NB4 (cell line): ENCODE measurements at places on chromosomes 2 and 18.

- DNase-seq, result no peak
Observed at GRCh38 chr2:140273408-140273807, 1493.2 kb upstream of the NXPH2 start.

DNA sequence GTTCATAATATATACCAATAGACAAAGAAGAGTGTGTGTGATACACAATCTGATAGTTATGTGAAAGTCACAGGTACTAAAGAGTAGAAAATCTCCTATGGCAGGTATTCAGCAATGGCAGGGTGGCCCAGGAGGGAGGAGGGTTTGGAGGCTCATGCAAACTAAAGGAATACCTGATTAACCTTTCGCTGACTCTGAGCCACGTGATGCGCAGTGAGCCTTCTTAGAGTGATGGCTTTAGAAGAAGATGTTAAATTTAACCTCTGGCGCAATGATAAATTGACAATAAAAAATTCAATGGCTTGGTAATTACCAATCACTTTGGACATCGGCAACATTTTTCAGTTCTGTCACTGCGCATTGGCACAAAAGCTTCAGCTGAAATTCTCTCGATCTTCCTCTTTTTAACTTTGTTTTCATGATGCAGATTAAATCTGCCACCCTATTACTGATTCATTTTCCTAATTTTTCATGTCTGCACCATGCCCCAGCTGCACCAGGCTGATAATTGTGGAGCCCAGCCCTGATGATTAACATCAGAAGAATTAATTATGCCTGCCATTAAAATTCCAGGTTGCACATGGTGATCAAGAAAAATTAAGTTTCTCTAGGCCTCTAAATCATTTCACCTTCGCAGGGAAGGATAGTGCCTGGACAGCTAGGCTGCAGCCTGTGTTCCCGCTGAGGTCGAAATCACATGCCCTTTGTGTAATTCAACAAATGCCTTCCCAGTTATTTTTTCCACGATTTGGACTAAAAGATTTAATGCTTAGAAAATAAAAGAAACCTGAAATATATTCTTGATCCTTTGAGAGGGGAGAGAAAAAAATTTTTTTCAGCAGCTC is 250.6 kb upstream of the HNRNPA3 start:
- no peak for DNase-seq

- peak; percentile 16 for DNase-seq
Observed at GRCh38 chr2:41718705-41719104, 329.1 kb upstream of the PKDCC start.

DNA sequence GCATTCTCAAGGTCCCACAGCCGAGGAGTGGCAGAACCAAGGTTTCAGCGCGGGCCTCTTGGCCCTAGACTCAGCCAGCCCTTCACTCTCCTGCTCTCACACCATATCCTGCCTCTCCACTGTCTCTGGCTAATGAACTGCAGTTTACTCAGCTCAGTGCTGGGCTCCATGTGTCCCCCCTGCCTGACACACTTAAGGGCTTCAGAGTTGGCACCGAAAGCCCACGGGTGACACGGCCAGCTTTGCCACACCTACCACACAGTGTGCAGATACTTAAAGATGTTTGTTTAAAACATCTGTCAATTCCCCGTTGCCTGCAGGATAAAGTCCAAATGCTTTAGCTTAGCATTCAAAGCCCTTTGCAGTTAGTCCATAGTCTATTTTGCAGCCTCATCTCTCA is 241.2 kb downstream of the SEPTIN10 start:
- no peak for DNase-seq

GRCh38 chr2:86398500-86399474 is 42.4 kb upstream of the KDM3A start:
- peak; percentile 10 for DNase-seq

GRCh38 chr2:172664766-172665165 is 70.9 kb upstream of the RAPGEF4 start:
- DNase-seq, result no peak

- DNase-seq, result no peak
Observed at GRCh38 chr2:110744429-110744828, 12.1 kb downstream of the ACOXL start.

GRCh38 chr2:186309901-186310300 is 176.2 kb upstream of the ZC3H15 start:
- DNase-seq, result no peak

DNA sequence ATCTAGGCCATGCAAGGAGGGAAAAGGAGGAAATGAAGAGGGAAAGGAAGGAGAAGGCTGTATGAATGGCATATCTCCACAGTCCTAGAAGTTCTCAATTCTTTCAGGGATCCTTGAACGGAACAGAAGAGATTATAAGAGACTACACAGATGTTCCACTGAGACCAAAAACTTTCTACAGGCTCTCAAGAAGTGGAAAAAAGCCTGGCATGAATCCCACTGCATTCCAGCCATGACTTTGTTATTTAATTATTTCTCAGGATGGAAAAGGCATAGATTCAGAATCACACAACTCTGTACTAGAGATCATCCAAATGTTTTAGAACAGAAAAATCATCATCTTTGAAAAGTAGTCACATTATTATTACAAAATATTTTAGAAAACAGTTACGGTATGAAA is 131.7 kb upstream of the CDH20 start:
- no peak for DNase-seq

- no peak for DNase-seq
Observed at GRCh38 chr2:24540011-24540477, 49.0 kb downstream of the NCOA1 start.

GRCh38 chr2:157830696-157831570 is 45.2 kb downstream of the ACVR1 start:
- peak; percentile 18 for DNase-seq

DNA sequence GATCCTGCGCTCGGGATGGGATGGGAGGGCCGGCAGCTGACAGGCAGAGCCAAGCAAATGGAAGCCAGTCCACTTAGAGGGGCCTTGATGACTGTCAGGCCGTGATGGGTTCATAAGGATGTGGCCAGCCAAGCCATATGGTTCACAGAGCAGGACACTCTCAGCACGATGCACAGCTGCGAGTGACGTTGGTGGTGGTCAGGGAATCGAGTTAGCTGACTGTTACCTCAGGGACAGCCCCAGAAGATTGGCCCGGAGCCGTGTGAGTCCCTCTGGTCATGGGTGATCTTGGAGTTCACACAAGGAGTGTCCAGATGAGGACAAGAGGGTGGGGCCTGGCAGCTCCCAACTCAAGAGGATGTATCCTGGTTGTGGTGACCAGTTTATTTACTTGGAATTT is 70.2 kb downstream of the TPGS2 start:
- no peak for DNase-seq

- DNase-seq, result no peak
Observed at GRCh38 chr2:106885971-106886915, at the start of gene ST6GAL2. TSS of gene ST6GAL2 (minus strand) at chr2:106886167. CDS start at chr2:106843977, 42,190 bp downstream.

DNA sequence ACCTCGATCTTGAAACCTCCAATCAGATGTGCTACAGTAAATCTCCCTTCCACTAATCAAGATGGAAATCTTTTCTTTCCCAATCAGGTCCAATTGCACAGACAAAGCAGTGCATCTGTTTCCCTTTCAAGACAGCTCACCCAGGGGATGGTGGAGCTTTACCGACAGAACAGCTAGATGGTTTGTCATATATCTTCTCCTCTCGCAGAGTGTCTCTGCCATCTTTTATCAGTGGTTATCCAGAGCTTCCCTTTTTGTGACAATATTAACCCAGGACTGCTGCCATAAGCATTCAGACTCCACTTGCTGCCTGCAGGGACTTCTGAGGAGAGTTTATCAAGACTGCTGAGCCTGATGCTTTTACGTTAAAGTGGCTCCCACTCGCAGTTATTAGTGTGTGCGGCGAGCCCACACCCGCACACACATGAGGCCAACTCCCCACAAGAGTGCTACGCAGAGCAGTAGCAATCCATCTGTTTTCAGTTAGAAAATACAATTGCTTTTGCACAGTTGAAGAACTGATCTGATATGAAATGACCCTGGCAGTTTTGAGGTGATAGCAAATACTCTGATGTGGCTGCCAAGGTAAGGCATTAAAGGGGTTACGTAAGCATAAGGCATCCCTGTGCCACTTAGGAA is 398.9 kb downstream of the NCKAP5 start:
- DNase-seq, result no peak

GRCh38 chr2:69501301-69501700 is 64.1 kb upstream of the NFU1 start:
- DNase-seq, result no peak

DNA sequence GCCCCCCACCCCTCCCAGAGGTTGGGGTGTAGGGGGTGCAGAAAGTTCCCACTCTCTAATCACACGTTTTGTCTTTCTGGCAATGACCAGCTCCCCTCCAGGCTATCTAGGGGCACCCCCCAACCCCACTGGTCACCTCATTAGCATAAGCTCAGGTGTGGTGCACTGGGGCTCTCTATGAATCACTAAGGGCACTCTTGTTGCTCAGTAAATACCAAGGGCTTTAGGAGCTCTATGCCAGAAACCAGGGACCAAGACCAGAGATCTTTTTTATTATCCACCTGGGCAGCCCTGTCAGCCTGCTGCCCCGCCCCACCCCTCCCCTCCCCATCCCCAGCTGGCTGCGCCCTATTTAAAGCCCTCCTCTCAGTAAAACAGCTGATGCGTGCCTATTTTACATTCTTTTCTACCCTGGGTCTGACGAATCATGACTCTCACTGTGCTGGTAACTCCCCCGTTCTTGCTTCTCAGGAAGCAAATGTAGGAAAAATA is 24.3 kb downstream of the NCK2 start:
- no peak for DNase-seq

DNA sequence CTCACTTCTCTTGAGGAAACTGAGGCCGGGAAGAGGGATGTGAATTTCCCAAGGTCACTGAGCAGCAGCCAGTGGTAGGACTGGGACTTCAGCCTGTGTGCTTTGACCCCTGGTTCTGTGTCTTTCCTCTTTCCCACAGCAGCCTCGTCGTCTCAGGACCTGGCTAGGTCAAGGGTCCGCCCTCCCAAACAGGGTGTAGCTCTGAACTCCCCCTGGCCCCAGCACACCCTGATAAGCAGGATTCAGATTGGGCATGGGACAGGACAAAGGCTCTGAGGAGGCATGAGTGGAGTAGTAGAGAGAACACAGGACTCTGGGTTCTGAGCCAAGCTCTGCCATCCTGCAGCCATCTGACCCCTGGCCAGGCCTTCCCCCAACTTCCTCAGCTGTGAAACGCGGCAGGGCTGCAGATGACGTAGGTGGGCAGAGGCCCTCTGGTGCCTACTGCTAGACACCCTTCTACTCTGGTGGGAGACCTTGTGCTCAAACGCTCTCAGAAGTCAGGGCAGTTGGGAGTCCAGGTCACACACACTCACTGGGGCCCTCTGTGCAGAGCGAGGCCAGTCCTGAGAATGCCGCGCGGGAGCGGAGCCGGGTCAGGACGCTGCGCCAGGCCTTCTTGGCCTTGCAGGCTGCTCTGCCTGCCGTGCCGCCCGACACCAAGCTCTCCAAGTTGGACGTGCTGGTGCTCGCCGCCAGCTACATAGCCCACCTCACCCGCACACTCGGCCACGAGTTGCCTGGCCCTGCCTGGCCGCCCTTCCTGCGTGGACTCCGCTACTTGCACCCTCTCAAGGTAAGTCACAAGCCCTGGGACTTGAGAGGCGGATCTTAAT is 984 bp downstream of the TCF23 start:
- DNase-seq, result no peak

- DNase-seq, result peak; percentile 83
Observed at GRCh38 chr2:231198291-231199173, at the start of gene ARMC9. TSS of gene ARMC9 (plus strand) at chr2:231198631. CDS start at chr2:231206239, 7,608 bp downstream.

GRCh38 chr2:164782323-164782722 is 59.3 kb downstream of the COBLL1 start:
- no peak for DNase-seq

DNA sequence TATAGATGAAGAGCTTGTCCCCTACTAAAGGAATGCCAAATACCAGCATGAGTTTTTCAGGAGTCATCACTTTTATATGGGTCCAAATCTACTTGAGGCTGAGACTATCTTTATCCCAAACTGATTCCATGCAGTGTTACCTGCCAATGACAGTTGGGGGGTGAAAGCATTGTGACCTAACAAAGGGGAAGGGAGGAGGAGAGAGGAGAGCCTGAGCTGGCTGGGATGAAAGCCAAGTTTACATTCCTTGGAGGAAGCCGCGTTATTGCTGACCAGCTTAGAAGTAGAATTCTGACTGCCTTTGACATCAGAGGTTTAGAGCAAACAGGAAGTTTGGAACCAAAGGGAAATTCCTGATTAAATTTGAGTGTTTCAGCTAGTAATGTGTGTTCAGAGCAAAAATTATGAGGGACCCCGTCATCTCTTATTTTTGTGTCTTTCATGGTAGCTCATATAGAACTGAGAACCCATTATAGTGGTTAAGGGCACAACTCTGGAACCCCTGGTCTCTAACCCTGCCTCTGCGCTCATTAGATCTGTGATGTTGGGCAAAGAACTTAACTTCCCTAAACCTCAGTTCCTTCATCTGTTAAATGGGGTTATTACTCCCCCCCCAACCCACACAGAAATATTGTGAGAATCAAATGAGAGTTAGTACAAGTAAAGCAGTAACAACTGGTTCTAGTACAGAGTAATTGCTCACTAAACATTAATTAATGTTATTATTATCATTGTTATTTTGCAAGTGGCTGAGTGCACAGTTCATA is 199.3 kb upstream of the EPAS1 start:
- no peak for DNase-seq

- no peak for DNase-seq
Observed at GRCh38 chr2:124623560-124623959, 598.5 kb downstream of the CNTNAP5 start.

GRCh38 chr18:2400701-2401196 is 170.6 kb downstream of the METTL4 start:
- peak; percentile 15 for DNase-seq

GRCh38 chr2:42196403-42197267 is 27.5 kb downstream of the EML4 start:
- DNase-seq, result peak; percentile 79

- DNase-seq, result no peak
Observed at GRCh38 chr2:45401431-45401922, 209.6 kb downstream of the SRBD1 start.

- peak; percentile 62 for DNase-seq
Observed at GRCh38 chr2:216109962-216110614, 940 bp downstream of the XRCC5 start.

DNA sequence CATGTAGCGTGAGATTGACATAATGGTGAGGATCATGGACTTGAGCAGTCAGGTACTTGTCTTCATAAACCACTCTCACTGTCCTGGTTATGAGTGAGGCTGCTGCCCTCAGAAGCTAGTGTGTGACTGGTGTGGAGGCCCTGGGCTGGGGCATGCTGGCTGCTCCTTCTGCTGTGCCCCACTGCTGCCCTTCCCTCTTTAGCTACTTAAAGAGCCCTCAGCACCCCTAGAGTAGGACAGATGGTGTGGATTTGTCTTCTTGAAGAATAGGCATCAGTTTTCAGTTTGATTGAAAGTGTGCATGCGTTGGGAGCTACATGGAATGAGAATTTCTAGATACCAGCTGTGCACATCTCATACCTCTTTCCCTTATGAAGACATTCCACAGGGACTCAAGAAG is 15.4 kb downstream of the CPLX4 start:
- DNase-seq, result no peak
